ENCODE measurements at places on chromosomes 5 and 9.

GRCh38 chr9:14203356-14204056 lies 110.4 kb downstream of the NFIB start:
- no peaks in the 10 kb centered on the region for H3K36me3 ChIP-seq
- H3K4me3 ChIP-seq: no peak overlapping the region
- no peaks in the 10 kb centered on the region for H3K27me3 ChIP-seq
- DNase-seq: no peak
- no peak overlapping the region for H3K27ac ChIP-seq

DNA sequence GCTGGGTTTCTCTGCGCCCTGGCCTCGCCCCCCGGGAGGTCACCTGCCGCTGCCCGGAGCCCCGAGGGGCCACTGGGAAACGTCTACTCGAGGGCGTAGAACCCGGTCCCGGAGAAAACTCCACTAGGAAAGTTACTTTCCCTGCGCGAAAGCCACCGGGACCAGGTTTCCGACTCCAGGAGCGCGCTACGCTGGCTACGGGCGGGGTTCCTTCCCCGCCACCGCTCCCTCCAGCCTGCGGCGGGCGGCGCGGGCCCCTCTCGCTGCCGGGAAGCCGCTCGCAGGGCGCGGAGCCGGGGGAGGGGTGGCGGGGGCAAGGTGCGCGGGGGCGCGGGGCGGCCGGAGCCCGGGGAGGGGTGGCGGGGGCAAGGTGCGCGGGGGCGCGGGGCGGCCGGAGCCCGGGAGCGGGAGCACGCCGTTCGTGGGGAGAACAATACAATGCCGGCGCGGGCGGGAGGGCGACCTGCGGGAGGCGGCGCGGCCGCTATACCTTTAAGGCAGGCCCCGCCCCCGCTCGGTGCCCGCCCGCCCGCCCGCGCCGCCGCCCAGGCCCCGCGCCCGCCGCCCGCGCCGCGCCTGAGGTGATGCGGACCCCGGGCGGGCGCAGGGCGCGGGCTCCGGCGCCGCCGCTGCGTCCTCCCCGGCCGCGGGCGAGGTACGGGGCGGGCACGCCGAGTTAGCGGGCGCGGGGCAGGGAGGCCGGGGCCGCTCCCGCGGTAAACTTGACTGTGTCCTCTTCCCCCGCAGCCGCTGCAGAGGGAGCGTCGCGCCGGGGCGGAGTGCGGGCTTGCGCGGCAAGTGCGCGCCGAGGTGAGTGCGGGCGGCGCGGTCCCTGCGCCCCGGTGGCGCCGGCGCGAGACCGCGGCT lies 278.1 kb downstream of the AOPEP start:
- peaks cover 46% of the 10 kb centered on the region for H3K4me1 ChIP-seq
- peak overlapping the region; percentile 90 for H3K27ac ChIP-seq
- H3K27me3 ChIP-seq: no peaks in the 10 kb centered on the region

- DNase-seq: no peak
- H3K27me3 ChIP-seq: no peaks in the 10 kb centered on the region
- H3K36me3 ChIP-seq: no peaks in the 10 kb centered on the region
- no peak overlapping the region for H3K27ac ChIP-seq
These were observed 157.1 kb upstream of the MPDZ start for GRCh38 chr9:13436591-13436990.

DNA sequence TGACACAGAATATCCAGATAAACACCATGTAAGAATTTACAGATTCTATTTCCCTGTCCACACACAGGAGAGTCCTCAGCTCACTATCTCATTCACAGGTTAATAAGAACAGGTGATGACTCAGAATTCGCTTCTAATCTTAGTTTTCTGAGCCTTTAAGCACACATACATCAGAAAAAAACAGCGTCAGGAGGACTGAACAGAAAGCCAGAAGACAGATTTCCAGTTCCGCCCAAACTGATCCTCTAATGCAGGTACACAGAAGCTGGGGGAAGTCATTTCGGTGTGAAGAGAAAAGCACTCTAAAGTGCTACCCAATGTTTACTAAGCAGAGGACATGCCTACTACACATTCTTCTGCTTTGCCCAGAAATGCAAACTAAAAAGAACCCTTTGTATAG lies 1.6 kb downstream of the CEMIP2 start:
- no peaks in the 10 kb centered on the region for H3K36me3 ChIP-seq
- peaks cover 61% of the 10 kb centered on the region for H3K4me1 ChIP-seq
- no peak for DNase-seq
- peak overlapping the region; percentile 24 for H3K27ac ChIP-seq

All from PC-9 (cell line).